ENCODE measurements at places on chromosomes 13 and 19.

- no peak for DNase-seq
Observed at GRCh38 chr13:86830046-86830445, 841.1 kb upstream of the SLITRK5 start.

DNA sequence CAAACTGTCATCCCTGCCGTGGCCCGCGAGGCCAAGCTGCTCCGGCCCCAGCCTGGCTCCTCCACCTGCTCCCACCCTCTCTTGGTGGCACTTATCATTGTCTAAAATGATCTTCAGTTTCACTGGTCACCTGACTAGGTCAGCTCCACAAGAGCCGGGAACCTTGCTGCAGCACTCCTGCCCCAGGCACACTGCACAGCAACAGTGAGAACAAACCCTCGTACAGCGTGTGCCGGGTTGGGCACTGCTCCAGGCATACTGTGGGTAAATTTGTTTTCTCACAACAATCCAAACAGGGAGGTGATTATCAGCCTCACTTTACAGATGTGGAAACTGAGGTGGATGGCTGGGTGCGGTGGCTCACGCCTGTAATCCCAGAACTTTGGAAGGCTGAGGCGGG, 8.9 kb downstream of the DEDD2 start:
- no peak for DNase-seq

DNA sequence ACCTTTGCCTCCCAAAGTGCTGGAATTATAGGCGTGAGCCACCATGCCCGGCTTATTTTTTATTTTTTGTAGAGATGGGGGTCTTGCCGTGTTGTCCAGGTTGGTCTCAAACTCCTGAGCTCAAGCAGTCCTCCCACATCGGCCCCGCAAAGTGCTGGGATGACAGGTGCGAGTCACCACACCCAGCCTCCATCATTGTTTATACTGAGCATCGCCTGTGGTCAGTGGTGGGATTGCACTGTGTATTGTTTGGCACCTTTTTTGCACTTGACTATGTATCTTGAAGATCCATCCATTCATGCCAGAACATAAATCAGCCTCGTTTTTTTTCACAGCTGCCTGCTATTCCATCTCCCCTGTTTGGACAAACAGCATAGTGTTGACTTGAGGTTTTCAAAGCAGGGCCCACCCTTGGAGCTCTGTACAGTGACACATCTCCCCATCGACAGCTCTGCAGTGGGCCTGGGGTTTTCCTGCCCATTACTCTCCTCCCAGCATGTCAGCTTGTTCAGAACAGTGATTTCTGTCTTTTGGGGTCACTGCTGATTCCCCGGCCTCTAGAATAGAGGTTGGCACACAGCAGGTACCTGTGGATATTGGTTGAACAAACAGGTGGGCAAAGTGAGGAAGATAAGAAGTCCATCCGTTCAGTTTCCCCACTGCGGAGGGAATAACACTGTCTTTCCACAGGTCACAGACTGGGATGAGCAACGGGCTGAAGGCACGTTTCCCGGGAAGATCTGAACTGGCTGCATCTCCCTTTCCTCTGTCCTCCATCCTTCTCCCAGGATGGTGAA, 8.2 kb upstream of the UPK1A start:
- DNase-seq, result no peak

GRCh38 chr19:38068826-38069225, 155.2 kb downstream of the DPF1 start:
- DNase-seq, result no peak

GRCh38 chr13:40494946-40495620, 171.4 kb downstream of the FOXO1 start:
- no peak for DNase-seq

DNA sequence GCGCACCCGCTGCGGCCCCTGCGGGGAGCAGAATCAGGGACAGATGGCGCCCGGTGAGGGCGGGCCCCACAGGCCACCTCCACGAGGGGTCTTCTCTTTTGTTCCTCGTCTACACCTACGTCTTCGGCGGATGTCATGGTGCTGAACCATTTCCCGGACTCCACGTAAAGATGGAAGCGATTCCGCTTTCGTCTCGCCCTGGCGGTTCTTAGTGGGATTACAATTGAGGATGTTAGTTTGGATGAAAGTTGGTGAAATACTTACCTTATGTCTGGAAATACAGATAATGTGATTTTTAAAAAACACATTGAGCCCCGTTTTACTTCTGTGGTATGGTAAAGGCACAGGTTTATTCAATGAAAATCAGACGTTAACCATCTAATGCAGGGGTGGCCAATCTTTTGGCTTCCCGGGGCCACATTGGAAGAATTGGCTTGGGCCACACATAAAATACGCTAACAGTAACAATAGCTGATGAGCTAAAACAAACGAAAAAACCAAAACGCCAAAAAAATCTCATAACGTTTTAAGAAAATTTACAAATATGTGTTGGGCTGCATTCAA, 1.4 kb upstream of the ZMYM5 start:
- DNase-seq, result peak; percentile 68
